ENCODE measurements at places on chromosomes 2 and 18.

GRCh38 chr2:140643761-140644187, 1487.0 kb downstream of the LRP1B start:
- DNase-seq = no peak

GRCh38 chr2:55760125-55760524, 66.5 kb upstream of the PNPT1 start:
- DNase-seq = no peak

- DNase-seq = no peak
Observed at GRCh38 chr2:33535421-33535820, 59.0 kb downstream of the RASGRP3 start.

GRCh38 chr2:146850746-146851145, 994.1 kb upstream of the ACVR2A start:
- DNase-seq = no peak

DNA sequence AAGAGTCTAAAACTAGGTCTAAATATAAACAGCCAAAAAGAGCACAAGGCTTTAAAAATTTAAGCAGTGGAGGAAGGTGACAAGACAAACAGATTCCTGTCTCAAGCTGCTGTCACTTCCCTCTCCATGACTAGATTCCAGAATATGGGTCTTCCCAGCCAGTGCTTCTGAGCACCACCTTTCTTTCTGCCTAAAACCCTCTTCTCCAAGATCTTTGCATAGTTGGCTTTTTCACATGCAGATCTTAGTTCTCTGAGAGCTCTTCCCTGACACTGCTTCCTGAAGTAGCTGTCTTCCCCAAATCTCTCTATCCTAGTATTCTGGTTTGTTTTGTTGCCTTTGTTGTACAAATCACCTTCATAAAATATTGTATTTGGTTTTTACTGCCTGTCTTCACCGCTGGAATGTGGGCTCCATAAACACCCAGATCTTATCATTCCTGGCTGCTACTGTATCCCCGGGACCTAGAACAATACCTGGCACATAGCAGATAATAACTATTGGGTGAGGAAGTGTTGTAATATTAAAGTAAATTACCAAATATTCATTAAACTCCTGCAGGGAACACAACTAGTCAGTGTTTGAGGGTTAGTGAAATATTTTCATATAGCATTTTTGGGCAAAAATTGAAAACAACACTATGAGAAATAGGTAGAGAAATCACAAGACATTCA, 150.2 kb downstream of the CCDC85A start:
- DNase-seq = no peak

- DNase-seq = no peak
Observed at GRCh38 chr2:9639740-9640343, 9.0 kb upstream of the YWHAQ start.

- no peak for DNase-seq
Observed at GRCh38 chr2:191405546-191405945, 160.3 kb downstream of the MYO1B start.

DNA sequence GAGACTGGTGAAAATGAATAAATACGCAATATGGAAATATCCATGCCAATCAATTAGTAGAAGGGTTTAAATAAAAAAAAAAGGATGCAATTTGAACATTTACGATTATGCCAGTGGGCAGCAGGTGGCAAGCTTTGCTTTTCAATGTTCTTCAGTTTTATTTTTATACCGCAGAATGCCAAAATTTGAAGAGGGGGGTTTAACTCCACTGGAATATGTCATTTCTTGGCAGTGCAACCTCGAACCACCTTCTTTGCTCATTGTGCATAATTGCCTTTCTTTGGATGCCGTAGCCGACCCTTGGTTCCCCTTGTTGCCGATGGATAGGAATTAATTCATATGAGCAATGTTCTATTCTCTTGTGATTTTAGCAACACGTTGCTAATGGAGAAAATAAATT, 88.0 kb downstream of the LTBP1 start:
- no peak for DNase-seq

- no peak for DNase-seq
Observed at GRCh38 chr18:37398248-37398920, 167.2 kb downstream of the CELF4 start.

GRCh38 chr18:79250301-79250981, 145.3 kb upstream of the NFATC1 start:
- no peak for DNase-seq

DNA sequence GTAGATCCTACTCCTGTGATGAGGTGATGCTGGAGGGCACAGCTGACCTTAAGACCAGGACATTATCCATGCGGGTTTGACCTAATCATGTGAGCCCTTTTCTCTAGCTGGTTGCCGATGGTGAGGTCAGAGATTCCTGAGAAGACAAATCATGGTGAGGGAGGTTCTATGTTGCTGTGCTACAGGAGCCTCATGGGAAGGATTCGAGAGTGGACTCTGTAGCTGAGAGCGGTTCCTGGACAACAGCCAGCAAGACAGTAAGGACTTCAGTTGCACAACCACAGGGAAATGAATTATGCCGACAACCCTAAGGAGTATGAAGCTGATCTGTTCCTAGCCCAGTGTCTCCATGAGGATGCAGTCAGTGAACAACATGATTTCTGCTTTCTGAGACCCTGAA, 80.4 kb downstream of the EPB41L3 start:
- DNase-seq = no peak
